Stimulated activated CD8-positive, alpha-beta memory T cell treated with anti-CD3 and anti-CD28 coated beads, Interleukin-4, amount 100 ng/mL, for 1 hour (primary cell): ENCODE measurements at places on chromosomes 5 and 9.
A peak's percentile ranks its signal among the peaks of the same experiment; 100 is the strongest.

DNA sequence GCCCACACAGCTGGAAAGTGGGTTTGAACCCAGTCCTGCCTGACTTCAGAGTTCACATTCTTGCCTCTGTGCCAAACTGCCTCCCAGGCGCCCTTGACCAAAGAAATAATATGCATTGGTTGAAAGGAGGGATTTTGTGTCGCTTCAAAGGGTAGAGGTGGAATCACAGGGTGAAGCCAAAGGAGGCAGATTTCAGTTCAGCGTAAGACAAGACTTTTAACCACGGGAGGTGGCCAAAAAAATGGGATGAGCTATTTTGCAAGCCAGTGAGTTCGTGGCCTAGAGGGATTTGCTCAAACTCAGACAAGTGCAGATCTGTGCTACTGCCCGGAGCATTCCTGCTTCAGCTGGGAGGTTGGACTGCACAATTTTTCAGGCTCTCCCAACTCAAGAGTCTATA, 57.6 kb upstream of the RANBP3L start:
- no peak for DNase-seq

GRCh38 chr5:175257847-175258194, 186.2 kb downstream of the DRD1 start:
- no peak for DNase-seq

GRCh38 chr5:81898403-81898802, 73.4 kb upstream of the ATG10 start:
- DNase-seq, result no peak

DNA sequence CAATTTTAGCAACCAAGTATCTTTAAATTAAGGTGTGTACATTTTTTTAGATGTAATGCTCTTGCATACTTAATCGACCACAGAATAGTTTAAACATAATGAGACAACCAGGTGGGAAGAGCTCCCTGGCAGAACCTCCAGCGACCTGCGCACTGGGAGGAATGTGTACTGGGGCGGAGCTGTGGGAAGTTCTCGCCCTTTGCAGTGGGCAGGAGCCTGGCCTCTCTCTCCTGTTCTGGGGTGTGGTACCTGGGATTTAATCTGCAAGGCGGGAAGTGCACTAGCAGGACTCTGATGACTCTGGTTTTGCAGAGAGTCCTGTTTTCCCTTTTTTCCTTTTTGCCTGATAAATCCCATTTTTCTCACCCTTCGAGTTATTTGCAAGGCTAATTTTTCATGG, 150.7 kb downstream of the SLC28A3 start:
- no peak for DNase-seq

- no peak for DNase-seq
Observed at GRCh38 chr9:71719562-71719961, 48.8 kb downstream of the CEMIP2 start.

- DNase-seq, result peak; percentile 17
Observed at GRCh38 chr5:50751064-50751657, 84.7 kb downstream of the PARP8 start.

- no peak for DNase-seq
Observed at GRCh38 chr9:127035948-127036347, 86.5 kb downstream of the ANGPTL2 start.

GRCh38 chr5:145072889-145073288, 762.3 kb downstream of the PRELID2 start:
- DNase-seq, result no peak

GRCh38 chr5:74279244-74279643, 361.3 kb downstream of the ENC1 start:
- no peak for DNase-seq

GRCh38 chr9:38442473-38443096, 18.3 kb upstream of the IGFBPL1 start:
- DNase-seq, result no peak

DNA sequence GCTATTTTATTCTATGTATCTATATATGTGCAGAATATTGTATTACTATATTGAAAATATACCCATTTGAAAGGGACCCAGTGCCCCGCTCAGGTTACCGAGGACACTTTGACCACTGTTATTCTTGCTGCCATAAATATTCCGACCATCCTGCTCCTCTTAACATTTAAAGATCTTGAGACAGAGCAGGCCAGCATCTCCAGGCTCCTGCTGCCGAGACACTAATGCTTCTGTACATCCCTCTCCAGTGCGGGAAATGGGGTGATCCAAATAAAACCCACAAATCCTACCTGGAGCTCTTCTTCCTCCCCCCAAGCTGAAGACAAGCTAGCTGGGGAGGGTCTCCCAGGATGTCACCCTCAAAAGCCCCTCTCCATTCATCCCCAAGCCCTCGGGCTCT, 3.9 kb downstream of the SH3PXD2B start:
- no peak for DNase-seq

DNA sequence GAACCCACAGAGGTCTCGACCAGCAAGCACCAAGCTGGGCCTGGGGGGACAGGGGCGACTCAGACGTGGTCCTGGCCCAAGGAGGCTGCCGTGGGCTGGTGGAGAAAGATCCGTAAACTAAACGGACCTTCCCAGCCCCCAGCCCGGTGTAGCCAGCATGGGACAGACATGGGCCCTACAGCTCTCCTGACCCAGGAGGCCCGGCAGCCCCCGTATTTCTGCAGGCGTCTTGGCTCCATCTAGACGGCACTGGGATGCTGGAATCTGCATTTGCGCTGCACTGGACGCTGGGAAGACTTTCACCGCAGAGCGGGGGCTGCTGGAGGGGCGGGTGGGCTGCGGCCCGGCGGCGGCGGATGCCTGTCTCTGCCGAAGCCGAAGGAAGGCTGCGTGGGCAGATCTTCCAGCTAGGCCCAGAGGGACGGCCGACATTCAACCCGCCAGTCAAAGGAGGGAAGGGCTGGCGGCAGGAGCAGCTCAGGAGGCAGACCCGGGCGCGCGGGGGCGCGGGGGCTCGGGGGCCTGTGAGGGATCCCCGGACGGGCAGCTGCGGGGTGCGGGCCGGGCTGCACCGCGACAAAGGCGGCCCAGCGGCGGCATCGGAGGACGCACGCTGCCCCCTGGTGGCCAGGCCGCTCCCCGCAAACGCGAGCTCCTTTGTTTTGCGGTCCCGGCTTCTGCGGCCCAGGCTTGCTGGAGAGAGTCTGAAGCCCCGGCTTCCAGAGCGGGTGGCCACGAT, 266.2 kb downstream of the NSG2 start:
- no peak for DNase-seq

- DNase-seq, result no peak
Observed at GRCh38 chr5:36870399-36871040, 6.0 kb upstream of the NIPBL start.

GRCh38 chr5:170525470-170526211, 21.8 kb downstream of the KCNIP1 start:
- DNase-seq, result no peak

DNA sequence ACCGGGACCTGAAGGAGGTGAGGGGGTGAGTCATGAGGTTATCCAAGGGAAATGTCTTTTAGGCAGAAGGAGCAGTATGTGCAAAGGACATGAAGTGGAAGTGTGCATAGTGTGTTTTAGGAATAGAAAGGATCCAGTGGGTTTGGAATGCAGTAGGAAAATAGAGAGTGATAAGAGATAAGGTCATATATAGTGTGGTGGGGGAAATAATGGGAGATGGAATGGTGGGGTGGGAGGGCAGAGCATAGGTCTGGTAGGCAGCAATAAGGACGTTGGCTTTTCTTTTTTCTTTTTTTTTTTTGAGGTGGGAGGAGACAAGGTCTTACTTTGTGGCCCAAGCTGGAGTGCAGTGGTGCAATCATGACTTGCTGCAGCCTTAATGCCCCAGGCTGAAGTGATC, 17.8 kb downstream of the SNX24 start:
- DNase-seq, result no peak

DNA sequence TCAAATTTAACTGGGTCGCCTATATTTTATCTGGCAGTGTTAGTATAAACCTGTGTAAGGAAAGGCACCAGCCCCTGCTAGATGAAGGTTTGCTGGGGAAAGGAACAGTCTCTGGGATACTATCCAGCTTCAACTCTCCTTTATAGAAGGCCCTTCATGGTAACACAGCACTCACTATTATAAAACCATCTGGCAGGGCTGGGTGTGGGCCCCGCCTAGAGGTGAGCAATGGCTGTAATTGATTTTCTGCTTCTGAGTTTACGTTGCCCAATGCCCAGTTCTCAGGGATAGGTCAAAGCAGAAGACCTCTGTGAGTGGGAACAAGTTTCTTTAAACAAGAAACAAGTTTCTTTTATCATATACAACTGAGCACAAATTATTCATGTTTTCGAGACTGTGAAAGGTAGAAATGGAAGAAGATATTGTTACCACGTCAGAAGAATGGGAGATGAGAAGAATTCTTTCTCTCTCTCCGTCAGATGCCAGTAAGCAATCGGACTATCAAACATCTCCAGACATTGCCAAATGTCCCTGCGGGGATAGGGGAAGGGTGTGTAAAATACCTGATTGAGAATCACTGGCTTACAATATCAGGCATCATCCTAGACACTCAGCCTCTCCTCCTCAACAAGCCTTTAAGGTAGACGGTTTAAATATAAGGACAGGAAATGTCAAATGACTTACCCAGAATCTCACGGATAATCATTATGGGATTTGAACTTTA, 205.9 kb downstream of the PDZD2 start:
- DNase-seq, result no peak

DNA sequence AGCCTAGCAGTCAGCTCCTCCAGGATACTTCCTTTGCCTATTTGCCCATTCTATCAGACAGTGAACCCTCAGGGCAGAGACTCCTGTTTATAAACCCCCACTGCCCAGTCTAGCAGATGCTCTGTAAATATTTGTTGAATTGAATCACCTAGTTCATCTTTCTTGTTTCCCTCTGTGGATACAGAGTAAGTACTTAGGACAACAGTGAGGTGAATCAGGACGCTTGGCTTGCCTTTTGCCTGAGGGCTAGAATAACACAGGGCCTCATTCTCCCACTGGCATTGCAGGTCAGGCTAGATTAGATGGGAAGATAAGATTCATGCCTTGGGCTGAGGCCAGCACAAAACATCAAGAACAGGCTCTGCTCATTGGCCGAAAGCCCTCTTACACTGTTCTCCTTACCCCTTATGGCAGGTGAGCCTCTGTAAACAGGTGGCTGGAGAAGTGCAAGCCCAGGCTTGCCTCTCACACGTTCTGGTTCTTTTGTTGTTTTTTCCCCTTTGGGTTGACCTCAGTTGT, 22.2 kb downstream of the TNFSF8 start:
- no peak for DNase-seq

DNA sequence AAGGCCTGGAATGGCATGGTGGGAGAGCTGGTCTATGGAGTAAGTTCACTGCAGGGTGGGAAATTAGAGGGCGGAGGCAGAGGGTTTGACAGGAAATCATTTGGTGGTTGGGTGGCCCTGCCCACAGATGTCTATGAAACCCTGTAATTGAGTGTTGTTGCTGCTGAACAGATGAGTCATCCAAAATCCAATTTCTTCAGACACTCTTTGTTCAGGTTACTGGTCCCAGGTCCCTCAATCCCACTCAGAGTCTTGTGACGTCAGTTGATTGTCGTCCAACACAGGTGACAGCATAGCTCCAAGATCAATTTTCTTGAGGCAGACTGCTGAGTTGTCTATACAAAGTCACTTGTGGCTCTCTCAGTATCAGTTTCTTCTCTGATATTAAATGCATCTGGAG, 208.6 kb downstream of the GRIA1 start:
- no peak for DNase-seq

DNA sequence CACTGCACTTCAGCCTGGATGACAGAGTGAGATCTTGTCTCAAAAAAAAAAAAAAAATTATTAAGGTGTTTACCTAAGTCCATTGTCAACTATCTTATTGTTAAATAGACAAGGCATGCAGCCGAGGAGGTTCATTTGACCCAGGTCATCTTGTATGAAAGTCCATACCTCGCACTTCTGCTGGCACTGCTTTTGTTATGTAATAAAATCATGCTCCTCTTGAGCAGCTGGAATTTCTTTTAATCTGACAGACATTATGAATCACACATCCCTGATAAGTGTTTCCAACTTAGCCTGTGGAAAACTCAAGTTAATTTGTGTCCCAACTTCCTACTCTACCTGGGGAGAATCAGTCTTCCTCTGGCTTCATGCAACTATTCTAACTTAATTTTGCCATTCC, 315.6 kb upstream of the KLF4 start:
- no peak for DNase-seq
